NCI-H1417 (cell line): ENCODE measurements at places on chromosomes 7 and 10.
A peak's percentile ranks its signal among the peaks of the same experiment; 100 is the strongest.

DNA sequence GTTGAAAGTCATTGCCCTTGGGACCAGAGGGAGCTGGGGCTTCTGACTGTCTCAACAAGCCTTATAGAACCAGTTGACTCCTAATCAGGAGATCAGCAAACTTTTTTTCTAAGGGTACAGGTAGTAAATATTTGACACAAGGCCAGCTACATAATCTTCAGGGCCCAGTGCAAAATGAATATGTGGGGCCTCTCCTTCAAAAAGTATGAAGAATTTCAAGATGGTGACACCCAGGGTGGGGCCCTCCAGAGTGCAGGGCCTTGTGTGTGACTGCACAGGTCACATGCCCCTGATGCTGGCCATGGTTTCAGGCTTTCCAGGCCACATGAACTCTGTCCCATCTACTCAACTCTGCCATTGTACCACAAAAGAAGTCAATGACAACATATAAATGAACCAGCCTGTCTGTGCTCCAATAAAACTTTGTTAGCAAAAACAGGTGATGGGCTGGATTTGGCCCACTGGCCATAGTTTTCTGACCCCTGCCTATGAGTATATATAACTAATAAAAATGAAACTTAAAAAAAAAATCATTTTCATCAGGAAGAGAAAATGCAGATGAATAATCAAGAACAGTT lies 6.1 kb downstream of the MMRN2 start:
- no peak for DNase-seq

DNA sequence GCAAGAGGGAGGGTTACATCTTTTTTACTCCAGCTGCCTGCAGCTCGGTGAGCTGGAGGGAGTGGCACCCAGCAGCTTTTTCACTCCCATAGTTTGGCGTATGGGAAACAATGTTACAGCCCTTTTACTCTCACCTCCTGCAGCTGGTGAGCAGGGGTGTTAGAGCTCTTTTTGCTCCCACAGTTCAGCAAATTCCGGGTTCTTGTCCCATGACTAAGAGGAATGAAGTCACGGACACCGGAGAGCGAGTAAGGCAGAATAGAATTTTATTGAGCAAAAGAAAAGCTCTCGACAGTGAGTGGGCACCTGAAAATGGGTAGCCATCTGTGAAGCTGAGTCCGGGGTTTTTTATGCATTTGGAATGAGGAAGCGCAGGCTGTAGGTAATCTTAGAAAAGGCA lies 446.6 kb downstream of the GFRA1 start:
- no peak for DNase-seq

- no peak for DNase-seq
These were observed 270.8 kb downstream of the HTR7 start for GRCh38 chr10:90587081-90587491.

DNA sequence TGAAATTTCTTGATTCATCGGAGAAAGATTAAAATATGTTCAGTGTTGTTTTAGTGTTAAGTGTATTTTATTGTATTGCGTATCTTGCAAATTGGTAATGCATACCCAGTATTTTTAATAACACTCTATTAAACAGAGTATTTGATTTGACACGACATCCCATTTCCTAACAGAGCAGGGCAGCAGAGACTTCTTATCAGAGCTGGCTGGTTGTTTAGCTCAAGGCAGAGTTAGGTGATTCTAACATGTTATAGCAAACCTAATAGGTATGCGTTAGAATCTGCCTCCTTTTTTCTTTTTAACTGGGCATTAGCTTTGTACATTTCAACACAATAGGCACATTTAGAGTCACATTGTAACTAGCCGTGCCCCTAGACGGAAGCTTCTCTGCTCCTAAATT lies 57.1 kb upstream of the CELF2 start:
- no peak for DNase-seq

DNA sequence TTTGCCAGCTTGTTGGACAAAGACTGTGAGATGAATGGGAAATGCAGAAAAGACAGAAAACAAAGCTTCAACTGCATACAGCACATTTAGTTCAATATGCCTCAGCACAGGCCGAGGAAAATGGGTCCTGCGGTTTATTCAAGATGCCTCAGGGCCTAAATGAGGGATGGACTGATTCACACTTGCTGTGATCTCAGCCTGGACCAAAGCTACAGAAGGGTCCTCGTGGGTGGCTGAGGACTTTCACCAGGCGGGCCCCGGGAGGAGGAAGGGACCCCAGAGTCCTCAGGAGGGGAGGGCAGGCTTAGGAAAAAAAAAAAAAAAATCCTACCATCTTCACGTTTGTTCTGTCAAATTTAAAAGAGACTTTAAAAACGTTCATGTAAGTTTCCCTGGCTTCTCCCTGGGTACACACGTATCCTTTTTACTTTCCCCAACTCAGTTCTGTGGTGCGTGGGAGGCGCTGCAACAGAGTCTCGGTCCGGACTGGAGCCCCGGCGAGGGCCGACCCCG lies 624 bp upstream of the ZNF783 start:
- DNase-seq: peak; percentile 73

- DNase-seq: no peak
These were observed 1.4 kb downstream of the MXI1 start for GRCh38 chr10:110208614-110209453.

DNA sequence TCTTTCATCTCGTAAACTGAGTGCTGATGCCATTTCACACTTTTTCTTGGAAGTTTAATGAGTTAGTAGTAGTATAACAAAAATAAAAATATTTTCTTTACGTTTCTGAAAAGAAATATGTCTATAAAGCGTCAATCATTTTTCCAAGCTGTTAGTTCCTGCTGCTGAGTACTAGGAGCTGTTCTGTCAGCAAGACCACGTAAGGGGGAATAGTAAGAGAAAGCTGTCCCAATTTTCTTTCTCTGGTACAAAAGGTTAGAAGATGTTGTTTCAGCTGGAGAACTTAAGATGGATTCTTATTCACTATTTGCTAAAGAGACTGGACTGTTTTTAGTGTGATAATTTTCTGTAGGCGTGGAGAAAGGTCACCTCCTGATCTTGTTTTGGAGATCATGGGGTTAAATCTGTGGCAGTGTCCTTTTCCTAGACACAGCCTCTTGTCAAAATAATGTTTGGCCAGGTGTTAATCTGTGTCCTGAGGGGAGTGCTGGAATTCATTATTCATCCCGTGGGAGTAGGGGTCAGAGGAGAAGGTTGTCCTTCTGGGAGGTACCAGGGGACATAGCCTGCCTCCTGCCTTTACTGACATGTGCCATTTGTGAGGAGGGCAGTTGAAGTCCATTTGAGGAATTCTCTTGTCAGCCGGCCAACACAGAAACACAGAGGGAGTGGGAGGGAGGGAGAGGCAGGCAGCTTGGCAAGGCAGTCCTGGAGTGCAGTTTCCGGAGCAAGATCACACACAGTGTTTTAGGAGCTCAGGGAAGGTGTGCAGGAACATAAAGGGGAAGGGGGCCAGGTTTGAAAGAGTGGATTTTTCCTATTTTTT lies 368.7 kb downstream of the AUTS2 start:
- DNase-seq: no peak
